ENCODE measurements at places on chromosomes 5 and 9.
A peak's percentile ranks its signal among the peaks of the same experiment; 100 is the strongest.

- no peak for DNase-seq
These were observed 142.1 kb downstream of the XRCC4 start for GRCh38 chr5:83219495-83219894.

- no peak for DNase-seq
These were observed 196.8 kb upstream of the DAPK1 start for GRCh38 chr9:87300915-87301314.

- DNase-seq: no peak
These were observed 52.0 kb upstream of the PTGER4 start for GRCh38 chr5:40627706-40628105.

- no peak for DNase-seq
These were observed 42.8 kb downstream of the SHB start for GRCh38 chr9:38026021-38026809.

GRCh38 chr9:19698960-19699359 lies 89.9 kb downstream of the SLC24A2 start:
- DNase-seq: no peak

- DNase-seq: no peak
These were observed 27.8 kb downstream of the NFIL3 start for GRCh38 chr9:91395553-91396471.

DNA sequence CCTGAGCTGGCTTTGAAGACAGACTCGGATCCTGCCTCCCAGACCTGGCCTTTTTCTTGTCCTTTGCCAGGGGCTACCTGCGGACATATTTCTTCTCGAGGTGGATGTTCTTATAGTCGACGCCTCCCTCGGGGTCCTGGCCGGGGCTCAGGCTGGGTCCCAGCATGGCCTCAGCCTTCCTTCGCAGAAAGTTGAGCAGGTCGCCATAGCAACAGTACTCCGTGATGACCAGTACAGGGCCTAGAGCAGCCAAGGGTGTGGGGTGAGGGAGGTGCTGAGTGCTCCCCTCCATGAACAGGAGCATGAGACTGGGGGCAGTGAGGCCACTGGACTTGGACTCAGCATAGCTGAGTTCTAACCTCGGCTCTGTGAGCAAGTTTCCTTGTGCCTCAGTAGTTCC lies 26.7 kb downstream of the CSF1R start:
- no peak for DNase-seq

- DNase-seq: peak; percentile 33
These were observed 19.1 kb downstream of the TRIM14 start for GRCh38 chr9:98099898-98100297.

DNA sequence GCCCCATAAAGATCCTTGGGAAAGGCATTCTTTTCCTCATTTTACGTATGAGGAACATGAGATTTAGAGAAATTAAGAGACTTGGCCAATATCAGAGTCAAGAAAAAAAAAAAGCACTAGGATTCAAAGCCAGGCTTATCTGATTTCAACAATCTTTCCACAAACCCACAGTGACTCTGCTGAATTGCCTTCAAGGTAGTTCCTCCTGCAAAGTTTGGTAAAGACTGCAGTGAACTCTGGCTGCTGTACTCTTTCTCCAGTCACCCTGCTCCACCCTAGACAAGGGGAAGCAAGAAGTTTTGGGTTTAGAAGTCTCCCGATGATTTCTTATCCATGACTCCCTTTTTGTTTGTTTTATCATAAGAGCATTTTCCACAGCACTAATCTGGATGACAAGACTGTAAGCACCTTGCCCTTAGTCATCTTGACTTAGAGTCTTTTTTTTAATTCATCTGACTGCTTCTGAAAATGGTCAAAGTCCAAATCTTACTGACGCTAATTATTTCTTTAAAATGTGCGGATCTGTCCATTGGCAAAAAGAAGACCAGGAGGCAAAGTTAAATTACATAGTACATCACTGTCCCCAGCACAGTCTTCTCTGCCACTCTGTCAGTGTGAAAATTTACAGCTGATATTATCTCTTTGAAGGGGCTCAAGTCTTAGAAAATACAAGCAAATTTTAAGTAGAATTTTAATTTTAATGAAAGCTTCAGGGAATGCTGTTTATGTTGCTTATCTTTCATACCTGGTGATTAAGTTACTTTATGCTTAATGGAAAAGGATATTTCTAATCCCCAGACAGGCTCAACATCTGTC lies 180.1 kb downstream of the TTLL11 start:
- no peak for DNase-seq

GRCh38 chr5:112351225-112351624 lies 67.9 kb downstream of the EPB41L4A start:
- no peak for DNase-seq

DNA sequence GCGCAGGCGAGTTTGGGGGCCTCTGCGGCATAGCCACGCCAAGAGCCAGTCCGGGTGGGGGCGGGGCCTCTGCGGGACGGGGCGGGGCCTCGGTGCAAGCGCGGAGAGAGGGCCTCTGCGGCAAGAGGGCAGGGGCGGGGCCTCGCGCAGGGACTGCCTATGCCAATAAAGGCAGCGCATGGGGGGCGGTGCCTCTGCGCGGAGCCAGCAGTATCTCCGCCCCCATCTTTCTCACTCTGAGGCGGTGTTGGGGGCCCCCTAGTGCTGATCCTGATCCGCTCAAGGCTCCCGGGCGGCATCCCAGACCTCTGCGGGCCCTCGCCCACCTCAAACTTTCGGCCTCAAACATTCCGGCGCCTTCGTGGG lies 9.2 kb upstream of the GPRIN1 start:
- DNase-seq: peak; percentile 41

GRCh38 chr5:153713943-153714342 lies 223.5 kb downstream of the GRIA1 start:
- no peak for DNase-seq

GRCh38 chr5:151862811-151863472 lies 61.7 kb downstream of the GLRA1 start:
- DNase-seq: no peak

DNA sequence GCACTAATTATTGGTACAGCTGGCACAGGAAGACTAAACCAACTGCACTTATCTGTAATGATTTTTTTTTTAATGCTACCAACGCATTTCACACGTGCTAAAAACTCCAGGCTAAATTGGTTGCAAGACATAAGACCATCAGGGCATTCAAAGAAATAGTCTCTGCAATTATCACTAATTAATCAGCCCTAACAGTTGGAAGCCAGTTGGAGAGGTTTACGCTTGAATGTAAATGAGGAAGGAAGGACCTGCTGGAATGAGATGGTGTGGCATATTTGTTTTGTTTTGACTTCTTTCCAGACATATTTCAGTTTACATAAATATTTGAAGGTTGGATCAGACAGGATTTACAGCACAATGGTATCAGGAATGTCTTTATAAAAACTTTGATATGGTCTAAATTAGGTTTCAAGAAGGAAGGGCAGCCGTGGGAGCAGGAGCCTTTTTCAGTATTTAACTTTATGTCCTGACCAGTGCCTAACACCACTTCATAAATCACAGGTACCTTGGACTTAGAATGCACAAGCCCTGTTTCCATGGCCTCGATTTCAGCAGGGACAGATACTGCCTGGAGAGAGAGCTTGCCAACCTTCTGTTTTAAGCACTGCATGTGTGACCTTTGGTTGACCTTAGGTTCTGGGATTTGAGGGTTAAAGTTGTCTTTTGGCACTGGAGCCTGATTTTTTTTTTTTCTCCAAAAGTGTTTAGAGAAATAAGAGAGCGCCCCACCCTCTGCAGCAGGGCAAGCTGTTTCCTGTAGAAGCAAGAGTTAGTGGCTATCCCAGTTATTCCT lies 199.8 kb upstream of the MAP3K1 start:
- no peak for DNase-seq

DNA sequence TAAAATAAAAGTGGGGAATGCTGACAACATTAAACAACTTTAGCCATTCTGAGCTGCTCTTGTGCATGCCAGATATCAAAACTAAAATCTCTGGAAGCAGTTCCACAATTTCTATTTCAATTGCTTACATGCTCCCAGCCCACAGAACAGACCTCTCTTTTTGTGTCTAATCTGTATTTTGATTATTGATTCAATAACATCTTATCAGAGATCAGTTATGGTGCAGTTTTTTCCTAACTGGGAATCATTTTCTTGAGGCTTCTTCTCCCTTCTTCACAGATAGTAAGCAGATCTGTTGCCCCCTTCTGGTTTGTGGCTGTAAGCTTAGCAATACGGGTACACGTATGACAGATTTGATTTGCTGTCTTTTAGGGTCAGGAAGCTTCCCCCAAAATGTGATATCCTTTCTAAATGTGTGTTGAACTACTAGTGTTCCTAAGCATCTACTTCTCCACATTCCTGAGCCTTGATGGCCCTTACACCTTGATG lies 39.4 kb downstream of the MRPS27 start:
- DNase-seq: no peak

- no peak for DNase-seq
These were observed 19.7 kb downstream of the ANP32B start for GRCh38 chr9:98002808-98003207.

GRCh38 chr5:68154119-68154857 lies 61.3 kb upstream of the PIK3R1 start:
- no peak for DNase-seq

DNA sequence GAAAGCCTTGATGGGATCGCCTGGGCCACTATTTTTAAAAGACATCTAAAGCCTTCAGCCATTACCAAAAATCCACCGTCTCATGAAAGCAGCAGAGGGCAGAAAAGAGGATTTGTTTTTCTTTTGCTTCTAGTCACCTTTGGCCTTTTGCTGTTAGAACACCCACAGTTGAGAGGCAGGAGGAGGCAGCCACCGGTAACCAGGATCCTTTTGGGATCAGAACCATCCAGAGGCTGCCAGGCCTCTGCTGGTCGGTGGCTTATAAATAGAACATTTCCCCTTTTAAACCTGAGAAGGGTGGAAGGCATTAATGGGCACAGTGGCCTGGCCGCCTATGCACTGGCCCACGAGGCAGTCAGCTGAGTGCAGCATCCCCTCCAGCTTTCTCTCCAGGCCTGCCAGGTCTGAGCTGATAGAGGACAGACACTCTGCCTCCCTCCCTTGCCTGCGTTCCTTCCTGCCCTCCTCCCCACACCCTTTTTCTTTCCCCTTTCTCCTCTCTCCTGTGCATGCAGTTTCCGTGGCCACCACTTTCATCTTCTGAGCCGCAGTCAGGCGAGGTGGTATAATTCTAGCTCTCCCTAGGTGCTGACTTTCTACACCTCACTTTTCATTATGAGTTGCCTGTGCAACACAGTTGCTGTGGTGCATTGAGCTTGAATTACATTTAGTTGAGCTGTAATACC lies 253.4 kb downstream of the ARHGAP26 start:
- DNase-seq: no peak

- DNase-seq: no peak
These were observed 368.0 kb upstream of the SEMA6A start for GRCh38 chr5:116942622-116943021.

DNA sequence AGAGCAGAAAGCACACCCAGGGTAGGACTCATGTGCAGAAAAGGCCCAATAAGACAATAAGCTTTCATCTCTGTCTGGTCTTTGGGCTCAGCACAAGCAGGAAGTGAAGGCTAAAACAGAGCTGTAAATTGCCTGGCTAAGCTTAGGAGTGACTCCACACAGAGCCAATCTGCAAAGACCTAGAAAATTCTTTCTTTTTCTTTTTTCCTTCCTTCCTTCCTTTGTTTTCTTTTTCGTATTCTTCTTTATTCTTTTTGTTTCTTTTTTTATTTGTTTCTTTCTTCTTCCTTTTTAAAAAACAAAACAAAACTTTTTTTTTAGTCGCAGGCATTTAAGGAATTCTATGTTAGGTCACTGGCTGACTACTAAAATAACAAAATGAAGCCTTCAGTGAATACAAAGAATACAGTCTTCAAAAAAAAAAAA lies 12.2 kb downstream of the SLC35A4 start:
- no peak for DNase-seq

- DNase-seq: no peak
These were observed 218.5 kb downstream of the RANBP17 start for GRCh38 chr5:171080186-171080938.

DNA sequence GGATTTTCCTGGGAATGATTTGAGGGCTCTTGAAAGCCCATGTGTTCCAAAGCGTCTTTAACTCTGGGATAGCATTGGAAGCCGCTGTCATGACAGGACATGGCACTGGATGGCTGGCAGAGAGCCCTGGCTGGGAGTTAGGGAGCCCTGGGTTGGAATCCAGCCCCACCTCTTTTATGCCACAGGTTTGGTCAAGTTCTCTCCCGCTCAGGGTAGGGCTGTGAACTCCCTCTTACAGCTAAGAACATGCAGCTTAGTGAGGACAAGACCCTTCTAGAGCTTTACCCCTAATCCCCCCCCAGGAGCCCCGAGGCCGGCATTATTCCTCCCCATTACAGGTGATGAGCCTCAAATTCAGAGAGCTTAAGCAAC lies 37.2 kb downstream of the OLFML2A start:
- DNase-seq: no peak

DNA sequence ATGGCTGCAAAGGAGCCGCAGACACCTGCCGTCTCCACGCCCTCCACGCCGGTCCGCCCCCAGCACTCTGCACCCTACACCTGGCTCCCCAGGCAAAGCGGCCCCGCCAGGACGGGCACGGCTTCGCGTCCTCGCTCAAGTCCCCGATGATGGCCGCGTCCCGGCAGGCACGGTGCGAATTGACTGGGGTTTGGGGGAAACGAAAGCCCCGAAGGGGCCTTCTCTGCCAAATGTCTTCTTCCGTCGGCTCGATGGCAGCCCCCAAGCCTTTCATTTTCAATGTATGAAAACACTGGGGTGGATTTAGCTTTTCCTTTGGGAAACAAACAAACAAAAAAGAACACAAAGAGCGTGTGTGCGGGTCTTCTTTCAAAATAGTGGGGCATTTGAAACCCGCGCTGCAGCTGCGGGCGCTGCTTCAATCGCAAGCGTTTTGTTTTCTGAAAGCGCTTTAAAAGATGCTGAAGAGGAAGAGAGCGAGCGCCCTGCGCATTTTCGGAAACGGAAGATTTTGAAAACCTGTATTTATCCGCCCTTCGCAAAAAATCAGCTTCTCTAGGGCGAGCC lies 160.0 kb downstream of the RMI1 start:
- DNase-seq: no peak

GRCh38 chr9:13205824-13206223 lies 73.7 kb downstream of the MPDZ start:
- no peak for DNase-seq

- no peak for DNase-seq
These were observed 30.8 kb downstream of the OR1J1 start for GRCh38 chr9:122446819-122447484.

DNA sequence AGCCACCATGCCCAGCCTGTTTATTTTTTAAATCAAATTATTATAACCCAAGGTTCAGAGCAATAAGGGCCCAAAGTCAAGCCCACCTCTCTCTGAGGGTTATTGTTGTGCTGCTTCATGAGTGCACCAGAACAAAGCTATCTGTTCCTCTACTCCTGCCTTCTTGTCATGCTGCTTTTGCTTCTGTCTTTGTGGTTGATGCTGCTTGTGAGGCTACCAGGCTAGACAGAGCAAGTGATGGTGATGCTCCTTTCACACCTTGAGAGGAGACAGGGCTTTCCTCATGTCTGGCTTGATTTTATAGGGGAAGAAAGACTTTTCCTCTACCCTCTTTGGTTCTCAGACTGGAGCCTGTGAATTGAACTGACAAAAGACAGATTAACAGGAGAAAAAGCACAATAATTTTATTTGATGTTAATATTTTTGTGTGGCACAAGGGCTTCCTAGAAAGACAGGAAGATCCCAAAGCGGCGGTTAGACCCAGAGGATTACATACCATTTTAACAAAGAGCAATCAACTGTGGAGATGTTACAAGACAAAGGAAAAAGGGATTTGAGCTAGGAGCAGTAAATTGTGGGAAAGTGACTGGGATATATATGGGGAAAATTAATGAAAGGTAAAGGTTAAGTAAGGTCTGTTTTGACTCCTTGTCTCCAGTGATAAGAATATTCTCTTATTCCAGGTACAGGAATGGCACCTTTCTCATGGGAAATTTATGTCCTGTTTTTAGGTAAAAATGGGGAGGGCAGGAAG lies 4.4 kb upstream of the CD180 start:
- DNase-seq: no peak

- no peak for DNase-seq
These were observed 84.7 kb upstream of the TBC1D2 start for GRCh38 chr9:98339987-98340800.

All from stimulated activated naive CD4-positive, alpha-beta T cell (primary cell).